Activated CD4-positive, alpha-beta T cell treated with anti-CD3 and anti-CD28 coated beads, Interleukin-2, amount 50 U/mL, for 1 hour (primary cell): ENCODE measurements at places on chromosomes 13 and 19.

- DNase-seq: no peak
Observed at GRCh38 chr13:111846391-111847159, 220.4 kb upstream of the SOX1 start.

DNA sequence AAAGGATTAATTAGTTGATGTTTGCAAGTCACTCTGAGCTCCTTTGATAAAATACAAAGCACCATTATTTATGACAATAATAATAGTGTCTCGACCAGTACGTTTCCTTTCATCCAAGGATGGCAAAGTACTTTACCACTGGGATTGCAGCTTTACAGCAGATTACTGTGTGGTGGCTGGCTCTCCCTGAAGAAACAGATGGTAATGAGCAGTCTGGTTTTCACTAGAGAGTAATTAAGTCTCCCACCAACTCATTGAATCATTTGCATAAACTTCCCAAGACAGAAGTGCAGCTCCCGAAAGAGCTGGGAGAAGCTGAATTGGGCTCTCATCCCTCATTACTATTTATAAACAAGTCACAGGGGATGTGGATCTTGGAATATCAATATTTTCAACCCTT, 48.7 kb downstream of the KLF5 start:
- DNase-seq: no peak

GRCh38 chr19:31285744-31286143, 63.5 kb downstream of the TSHZ3 start:
- no peak for DNase-seq

- DNase-seq: no peak
Observed at GRCh38 chr13:82962397-82962796, 919.9 kb downstream of the SLITRK1 start.

- no peak for DNase-seq
Observed at GRCh38 chr13:98930151-98930591, 47.7 kb downstream of the DOCK9 start.

- no peak for DNase-seq
Observed at GRCh38 chr13:49869519-49869918, 66.6 kb downstream of the SPRYD7 start.

DNA sequence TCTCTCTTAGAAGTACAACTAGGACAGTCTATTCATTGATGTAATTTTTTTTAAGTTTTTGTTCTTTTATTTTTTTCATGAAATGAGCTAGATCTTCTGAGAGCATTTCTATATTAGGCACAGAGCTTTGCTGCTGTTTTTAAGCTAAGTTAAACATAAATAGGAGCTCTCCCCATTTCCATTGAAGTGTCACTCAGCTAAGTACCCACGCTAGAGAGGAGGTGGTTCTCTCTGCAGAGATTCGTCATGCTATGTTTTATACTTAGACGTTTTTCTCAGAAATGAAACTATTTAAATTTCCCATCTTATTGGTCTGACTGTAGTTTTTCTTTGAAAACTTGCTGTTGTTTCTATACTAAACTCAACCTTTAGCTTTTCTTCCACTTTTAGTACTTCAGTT, 271.5 kb downstream of the PCDH9 start:
- DNase-seq: no peak
